ENCODE measurements at places on chromosomes 3 and 15. TPM values are rescaled to one million over a fixed set of nuclear protein-coding genes. Genes with fewer than 3 reads are reported as not detected.

DNA sequence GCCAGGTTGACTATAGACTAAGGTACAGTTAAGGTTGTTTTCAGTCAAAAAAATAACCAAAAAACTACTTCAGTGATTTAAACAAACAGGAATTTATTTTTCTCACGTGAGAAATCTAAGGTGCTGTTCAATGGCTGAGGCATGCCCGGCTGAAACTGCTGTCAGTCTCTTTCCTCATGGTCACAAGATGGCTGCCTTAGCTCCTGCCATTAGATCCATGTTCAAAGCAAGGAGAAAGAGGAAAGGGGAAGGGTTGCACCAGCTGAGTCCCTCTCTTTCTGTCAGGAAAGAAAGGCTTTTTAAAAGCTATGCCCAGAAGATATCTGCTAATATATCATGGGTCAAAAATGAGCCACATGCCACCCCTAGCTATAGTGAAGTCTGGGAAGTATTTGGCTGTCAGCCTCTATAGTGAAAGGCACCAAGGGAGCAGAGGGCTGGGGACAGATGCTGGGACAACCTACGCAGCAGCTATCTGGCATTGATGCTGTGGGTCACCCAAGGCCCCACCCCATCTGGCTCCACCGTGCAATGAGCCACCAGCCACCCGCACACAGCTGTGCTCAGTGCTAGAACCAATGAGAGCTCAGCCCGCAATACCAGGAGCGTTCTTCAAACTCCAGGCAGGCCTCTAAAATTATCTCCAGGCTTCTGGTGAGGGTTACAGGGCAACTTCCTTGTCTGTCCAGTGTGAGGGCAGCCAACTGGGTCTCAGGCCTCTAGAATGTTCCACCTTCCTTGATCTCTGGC, 64.7 kb upstream of the GATA2 start:
- DNase-seq: no peak

DNA sequence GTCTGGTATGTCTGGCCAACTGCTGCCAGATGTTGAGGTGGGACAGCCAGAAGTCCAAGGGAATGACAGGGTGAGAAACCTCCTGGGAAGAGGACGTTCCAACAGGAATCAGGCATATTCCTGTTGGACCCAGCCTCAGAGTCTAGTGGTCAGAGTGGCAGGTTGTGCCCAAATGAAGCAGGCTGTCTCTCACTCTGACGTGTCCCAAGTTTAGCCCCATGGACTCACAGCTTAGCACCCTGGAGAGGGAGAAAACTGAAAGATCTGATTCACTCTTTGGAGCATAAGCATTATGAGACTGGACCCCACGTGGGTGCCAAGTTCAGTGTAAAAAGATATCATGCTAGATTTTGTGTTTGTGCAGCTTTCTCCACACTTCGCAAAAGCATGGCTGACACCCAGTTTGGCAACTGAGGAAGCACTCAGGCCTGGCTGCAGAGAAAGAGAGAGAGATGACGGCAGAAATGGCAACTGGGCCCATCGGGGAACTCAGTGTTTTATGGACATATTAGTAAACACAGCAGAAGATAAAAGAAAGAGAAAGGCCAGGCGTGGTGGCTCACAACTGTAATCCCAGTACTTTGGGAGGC, 88.2 kb upstream of the LMCD1 start:
- no peak for DNase-seq

GRCh38 chr3:161082063-161082462, 23.1 kb downstream of the B3GALNT1 start:
- DNase-seq: no peak

DNA sequence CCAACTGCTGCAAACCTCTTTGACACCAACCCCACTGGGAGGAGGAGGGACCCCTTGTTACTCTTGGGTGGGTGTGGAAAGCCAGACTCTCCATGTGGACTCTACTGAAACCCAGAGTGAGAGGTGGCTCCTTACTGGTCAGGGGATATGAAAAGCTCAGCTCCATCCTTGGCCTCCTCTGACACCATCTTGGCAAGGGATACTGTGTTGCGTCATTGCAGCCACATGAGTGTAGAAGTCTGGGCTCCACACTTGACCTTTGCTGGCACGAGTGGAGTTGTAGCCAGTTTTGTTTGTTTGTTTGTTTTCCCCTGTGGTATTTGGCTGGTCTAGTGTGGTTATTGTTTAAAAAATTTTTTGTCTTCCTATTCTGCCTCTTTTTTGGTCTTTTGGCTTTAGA, 289.1 kb downstream of the GAP43 start:
- no peak for DNase-seq

DNA sequence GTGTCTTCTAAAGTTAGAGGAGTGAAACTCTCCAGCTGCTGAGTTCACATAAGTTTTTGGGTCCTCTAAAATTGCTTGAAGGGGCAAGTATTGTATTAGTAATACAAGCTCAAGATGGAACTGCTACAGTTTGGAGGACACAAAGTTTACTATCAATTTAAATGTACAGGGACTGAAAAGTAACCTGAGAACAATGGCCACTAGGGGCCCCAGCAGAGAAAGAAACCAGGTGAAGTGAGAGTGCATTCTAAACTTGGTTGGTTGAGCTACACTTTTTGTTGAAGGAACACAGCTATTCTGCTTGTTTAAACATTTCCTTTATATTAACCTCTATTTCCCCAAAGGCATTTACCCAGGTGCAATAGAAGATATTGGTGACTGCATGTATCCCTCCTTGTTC, 755.5 kb downstream of the GBE1 start:
- no peak for DNase-seq

DNA sequence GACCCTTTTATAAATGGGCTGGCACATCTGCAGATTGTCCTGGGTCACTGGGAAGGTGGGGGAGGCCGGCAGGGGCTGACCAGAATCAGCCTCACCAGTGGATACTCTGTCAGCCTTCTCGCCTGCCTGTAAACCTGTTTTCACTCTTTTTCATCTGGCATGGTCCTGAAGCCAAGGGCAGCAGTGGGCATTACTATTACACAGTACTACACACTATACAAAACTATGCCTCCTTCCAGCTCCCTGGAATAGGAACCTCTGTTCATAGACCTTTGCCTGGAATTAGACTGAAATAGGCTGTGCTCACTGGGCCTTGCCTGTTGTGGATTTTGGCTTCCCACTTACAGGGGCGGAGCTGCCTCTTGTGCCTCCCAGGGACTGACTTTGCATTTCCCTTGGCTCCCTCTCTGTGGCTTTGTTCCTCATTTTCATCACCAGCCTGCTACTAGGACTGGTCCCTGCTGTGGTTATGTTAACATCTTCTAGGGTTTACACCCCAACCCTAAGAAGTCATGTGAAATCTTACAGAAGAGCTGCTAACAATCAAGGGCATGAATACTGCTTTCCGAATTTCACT, 120.7 kb downstream of the FNDC3B start:
- DNase-seq: no peak

GRCh38 chr3:183816681-183817510, 8.5 kb downstream of the MAP6D1 start:
- DNase-seq: no peak

DNA sequence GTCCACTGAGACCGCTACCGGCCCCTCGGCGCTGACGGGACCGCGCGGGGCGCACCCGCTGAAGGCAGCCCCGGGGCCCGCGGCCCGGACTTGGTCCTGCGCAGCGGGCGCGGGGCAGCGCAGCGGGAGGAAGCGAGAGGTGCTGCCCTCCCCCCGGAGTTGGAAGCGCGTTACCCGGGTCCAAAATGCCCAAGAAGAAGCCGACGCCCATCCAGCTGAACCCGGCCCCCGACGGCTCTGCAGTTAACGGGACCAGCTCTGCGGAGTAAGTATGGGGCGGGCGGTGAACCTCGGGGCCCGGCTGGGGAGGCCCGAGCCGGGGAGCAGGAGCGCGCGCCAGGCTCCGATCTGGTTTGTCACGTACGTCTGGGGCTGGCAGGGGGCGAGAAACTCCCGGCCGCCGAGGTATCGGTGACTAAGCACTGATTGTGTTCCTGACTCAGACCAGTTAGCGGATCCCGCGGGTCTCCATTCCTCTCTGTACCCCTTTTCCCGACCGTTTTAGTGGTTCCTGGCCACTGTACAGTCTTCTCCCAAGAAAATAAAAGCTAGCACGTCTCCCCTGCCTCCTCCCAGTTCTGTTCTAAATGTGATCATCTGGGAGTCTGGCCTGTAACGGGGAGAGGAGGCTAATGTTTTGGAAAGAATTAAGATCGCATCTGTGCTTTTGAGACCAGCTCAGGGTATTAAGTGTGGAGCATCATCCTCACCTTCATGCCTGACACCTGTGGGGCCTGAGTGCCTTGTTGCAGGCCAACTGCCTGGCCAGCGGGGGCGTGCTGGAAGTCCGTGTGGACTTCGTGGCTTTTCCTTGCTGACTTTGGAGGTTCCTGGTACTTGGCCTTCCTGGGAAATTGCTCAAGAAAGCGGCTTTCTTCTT, 691 bp downstream of the MAP2K1 start:
- DNase-seq: peak; percentile 35

GRCh38 chr3:24722087-24722486, 227.4 kb upstream of the THRB start:
- no peak for DNase-seq

DNA sequence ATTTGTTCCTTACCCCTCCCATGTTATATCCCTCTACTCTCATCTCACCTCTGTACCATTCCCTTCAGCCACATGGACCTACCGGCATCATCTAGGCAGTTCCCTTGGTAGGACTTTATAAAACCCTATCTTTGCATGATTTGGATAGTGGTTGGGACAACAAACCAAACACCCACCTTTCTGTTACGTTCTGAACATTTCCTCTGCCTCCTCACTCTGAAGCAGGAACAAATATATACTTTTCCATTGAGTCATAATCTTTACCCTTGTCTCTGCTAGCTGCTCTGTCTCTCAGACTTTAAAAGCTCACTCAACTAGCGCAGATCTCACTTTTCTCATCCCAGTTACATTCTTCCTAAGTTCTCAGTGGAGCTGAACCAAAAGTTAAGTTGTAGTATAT, 17.8 kb downstream of the UBXN7 start:
- no peak for DNase-seq

- no peak for DNase-seq
Measured at GRCh38 chr3:71512000-71512399, 71.5 kb downstream of the FOXP1 start.

GRCh38 chr3:138781012-138781470, 53.7 kb downstream of the PIK3CB start:
- no peak for DNase-seq

DNA sequence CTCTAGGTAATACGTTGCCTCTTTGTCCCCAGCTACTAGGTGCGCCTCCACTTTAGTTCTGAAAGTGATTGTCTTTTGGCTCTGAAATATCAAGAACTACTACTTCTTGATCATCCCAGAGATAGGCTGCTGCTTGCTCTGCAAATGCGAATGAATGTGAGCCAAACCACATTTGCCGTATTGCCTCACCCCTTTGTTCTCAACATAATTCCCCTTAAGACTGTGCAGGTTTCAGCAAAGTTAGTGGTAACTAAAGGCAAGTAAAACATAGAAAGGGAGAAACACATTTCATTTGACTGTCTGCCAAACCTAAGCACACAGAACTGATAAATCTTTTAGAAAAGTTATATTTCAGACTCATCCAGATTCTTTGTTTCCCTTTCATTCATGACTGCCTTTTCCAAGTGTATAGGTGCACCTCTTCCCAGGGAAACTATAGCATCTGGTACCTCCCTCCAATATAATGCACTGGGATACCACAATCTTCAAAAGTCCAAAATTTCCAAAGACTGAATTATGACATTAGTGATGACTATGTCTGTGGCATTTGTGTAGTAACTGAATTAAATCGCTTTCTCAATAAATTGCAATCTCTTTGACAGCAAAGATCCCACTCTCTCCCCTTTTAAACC, 720.6 kb upstream of the CBLB start:
- DNase-seq: no peak

GRCh38 chr3:14608298-14608697, 43.3 kb upstream of the CCDC174 start:
- DNase-seq: no peak

DNA sequence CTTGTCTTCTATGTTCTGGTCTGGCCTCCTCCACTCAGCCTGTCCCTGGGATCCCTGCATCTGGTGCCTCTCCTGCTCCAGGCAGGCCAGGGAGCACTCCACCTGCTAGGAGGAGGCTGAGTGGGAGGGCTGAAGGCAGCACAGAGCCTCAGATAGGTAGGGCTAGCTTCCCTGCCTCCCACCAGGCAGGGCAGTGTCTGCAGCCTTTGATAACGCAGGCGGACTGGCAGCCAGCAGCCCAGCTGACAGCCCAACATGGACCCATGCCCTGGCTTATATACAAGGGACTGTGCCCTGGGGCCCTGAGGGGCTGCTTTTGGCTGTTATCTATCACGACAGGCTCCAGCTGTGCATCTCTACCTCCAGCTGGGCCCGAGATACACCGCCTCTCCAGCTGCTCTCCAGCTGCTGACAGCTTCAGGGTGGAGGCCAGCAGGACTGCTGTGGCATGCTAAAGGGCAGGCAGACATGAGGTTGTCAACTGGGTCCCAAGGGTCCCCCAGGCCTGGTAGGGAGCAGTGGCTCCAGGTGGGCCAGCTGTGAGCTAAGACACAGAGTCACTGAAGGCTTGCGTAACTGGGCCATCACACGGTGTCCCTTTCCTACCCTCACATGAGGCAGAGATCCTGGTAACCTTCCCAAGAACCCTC, 5.2 kb upstream of the CLK3 start:
- no peak for DNase-seq

GRCh38 chr15:50862553-50862952, 45.9 kb upstream of the AP4E1 start:
- no peak for DNase-seq

DNA sequence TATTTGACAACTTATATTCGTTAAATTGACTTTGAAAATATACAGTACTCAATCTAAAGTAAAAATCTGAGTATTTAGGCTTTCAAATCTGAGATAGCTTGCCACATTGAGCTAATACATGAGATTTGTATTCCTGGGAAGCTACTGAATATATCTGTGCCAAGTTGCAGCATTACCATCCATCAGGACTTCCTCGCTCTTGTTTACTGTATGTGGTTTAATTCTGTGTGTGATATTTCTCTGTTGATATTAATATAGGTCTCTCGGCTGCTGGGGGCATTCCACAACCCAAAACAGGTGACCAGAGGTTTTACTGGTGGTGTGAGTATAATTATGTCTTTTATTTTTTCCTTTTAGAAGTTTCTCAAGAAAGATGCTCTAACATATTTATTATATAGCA, 5.8 kb downstream of the IDH3A start:
- DNase-seq: no peak

GRCh38 chr3:87122766-87123165, 104.3 kb upstream of the CHMP2B start:
- DNase-seq: no peak

- no peak for DNase-seq
Measured at GRCh38 chr15:96737408-96737807, 406.9 kb downstream of the NR2F2 start.

- no peak for DNase-seq
Measured at GRCh38 chr3:140056047-140056446, 121.1 kb downstream of the CLSTN2 start.

The MST1R gene
- polyA plus RNA-seq: 1.00 TPM

The GOLGA6B gene
- not detected for polyA plus RNA-seq

The CIP2A gene
- 18.5 TPM for polyA plus RNA-seq

The PP2D1 gene
- polyA plus RNA-seq: 0.99 TPM

The EFCC1 gene
- 2.8 TPM for polyA plus RNA-seq

The SCN11A gene
- 0.68 TPM for polyA plus RNA-seq

The RAD51 gene
- polyA plus RNA-seq: 14.4 TPM

The LRCH3 gene
- 33.6 TPM for polyA plus RNA-seq

The PLCB2 gene
- polyA plus RNA-seq: 10.8 TPM

The POTEB gene
- not detected for polyA plus RNA-seq

The RASGRP1 gene
- 16.0 TPM for polyA plus RNA-seq

The PLSCR1 gene
- polyA plus RNA-seq: 75.6 TPM

The FBXL22 gene
- 1.6 TPM for polyA plus RNA-seq

The DZIP3 gene
- 39.8 TPM for polyA plus RNA-seq

The FANCD2OS gene
- not detected for polyA plus RNA-seq

The FAM81A gene
- 26.7 TPM for polyA plus RNA-seq

The ZNF662 gene
- 38.2 TPM for polyA plus RNA-seq

All from renal pelvis (tissue), 12 donors.